Activated CD4-positive, alpha-beta T cell treated with anti-CD3 and anti-CD28 coated beads, Interleukin-2, Interleukin-4, amounts not matched to agents 100 ng/mL and 50 ng/mL, durations not matched to agents 16 hours and 8 hours (primary cell): ENCODE measurements at places on chromosomes 1 and 21.
A peak's percentile ranks its signal among the peaks of the same experiment; 100 is the strongest.

GRCh38 chr21:43343992-43344886 lies 82.7 kb downstream of the SIK1 start:
- no peak for DNase-seq

DNA sequence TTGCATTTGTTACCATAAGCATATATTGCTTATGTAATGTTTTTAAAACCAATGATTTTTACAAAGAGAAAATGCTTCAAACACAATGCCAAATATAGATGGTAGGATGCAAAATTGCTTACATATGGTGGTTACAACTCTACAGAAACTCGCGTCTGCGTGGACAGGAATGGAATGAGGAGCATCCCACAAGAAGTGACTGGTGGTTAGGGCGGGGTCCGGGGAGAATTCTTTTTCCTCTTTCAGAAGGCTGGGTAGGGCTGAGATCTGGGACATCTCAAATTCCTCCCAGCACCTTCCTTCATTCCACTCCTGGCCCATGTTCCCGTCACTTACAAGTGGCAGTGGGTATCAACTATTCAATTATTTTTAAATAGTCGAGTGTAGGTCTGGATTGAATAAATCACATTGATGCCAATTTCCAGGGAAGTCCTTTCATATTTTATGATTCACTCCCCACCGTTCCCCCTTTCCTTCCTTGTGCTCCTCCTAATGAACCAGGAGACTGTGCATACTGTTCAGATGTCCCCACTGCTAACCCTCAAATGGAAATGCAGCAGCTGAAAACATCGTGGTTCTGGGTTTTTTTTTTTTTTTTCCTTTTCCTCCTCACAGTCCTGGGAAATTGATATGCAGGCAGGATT lies 174.5 kb upstream of the POU3F1 start:
- DNase-seq: no peak

DNA sequence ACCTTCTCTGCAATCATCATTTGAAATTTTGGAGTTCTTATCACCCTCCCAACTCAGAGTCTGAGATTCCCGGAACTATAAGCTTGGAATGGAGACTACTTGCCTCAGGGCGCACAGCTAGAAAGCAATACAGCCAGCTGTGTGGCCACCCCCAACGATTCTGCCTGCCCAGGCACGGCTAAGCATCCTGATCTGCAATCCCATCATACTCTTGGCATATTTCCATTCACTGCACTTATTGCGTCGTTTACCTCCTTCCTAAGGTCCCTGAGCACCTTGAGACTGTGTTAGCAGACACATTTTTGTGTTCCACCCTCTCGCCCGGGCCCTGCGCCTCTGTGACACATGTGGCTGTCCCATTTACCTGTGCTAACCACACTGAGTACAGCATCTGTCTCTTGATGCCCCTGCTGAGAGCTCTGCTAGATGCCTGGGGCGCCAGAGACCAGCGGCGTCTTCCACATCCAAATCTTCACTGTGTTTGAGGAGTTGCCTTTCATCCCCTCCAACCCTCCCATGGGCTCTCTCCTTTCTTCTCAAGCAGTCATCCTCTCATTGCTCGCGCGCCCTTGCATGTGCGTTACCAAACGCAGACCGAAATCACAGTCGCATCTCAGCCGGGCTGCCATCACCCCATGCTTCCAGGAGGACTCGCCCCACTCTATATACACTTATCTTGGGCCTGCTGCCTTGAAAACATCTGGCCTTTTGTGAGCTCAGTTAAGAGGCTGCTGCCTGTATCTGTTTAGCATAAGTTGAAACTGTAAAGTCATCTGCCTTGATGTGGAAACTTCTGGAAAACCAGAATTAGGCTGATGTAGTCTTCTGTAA lies 3.5 kb upstream of the CLDN19 start:
- DNase-seq: no peak

GRCh38 chr1:77219166-77219887 lies at the start of gene PIGK:
TSS of gene PIGK (minus strand) at chr1:77219430. CDS start at chr1:77219402, 28 bp downstream.
- DNase-seq: peak; percentile 91

- DNase-seq: no peak
Observed at GRCh38 chr1:160309185-160309557, 24.2 kb upstream of the PEX19 start.

GRCh38 chr21:23541571-23541970 lies 2065.7 kb downstream of the MRPL39 start:
- DNase-seq: no peak

- no peak for DNase-seq
Observed at GRCh38 chr1:230754796-230755195, 7.6 kb downstream of the CAPN9 start.
